ENCODE measurements at places on chromosomes 11 and 22.

DNA sequence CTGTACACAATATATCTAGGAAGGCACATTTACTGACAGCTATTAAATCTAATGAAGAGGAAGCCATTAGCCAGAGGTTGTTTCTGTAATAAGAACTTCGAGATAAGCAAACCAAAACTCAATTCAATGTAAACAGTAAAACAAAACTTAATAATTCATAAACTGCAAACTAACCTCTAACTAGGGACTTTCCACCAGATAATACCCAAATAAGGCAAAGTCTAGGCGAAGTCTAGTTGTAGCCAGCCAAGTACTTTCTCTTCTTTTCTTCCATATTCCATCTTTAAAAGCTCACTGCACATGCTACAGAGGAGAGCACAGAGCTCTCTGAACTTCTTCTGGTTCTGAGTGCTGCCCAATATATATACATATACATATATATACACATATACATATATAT, 229.9 kb upstream of the ANO5 start:
- no peak for DNase-seq

DNA sequence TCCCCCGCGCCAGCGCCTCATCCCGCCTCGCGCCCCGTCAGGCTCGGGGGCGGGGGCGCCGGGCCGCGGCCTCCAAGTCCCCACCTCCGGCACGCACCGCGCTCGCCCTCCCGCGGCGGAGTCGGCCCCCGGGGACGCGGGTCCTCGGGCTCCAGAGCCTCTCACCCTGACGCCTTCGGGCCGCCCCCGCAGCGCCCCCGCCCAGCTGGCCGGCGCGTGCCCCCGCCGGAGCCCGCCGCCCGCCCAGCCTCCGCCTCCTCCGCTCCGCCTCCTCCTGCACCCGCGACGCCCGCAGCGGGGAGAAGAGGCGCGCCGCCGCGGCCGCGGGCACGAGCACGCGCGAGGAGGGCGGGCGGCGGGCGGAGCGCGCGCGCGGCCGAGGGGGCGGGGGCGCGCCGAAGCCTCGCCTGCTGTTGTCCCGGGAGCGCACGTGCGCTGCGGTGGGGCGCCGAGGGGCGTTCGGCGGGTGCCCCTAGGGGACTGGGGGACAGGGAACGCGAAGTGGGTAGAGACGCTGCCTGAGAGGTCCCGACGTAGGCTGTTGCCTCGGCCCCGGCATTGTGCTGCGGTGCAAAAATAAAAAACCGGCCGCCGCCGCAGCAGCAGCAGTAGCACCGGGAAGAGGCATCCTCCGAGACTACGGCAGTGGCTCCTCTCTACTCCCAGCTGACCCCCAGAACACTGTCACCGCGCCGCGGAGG, 87.4 kb upstream of the ARHGAP32 start:
- DNase-seq = peak; percentile 75

- peak; percentile 94 for DNase-seq
Observed at GRCh38 chr11:118705111-118705741, 25.8 kb upstream of the TREH start.

DNA sequence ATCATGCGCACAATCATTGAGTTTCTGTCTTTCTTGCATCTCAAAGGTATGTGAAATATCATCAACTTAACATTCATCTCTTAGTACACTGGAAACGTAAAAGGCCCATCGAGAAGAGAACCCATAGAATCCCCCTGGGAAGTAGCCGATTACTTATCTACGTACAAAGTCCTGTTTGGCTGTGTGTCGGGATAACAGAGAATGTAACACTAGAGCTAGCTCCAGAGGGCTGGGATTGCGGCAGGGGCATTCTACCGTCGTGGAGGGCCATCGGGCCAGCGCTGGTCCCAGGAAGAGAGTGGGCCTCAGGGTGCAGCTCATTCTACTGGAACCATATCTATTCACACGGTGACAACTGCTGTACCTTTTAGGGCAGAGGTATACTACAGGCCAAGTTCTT, 4.5 kb downstream of the GAL start:
- no peak for DNase-seq

- DNase-seq = no peak
Observed at GRCh38 chr11:3627291-3627690, 14.5 kb downstream of the ART5 start.

DNA sequence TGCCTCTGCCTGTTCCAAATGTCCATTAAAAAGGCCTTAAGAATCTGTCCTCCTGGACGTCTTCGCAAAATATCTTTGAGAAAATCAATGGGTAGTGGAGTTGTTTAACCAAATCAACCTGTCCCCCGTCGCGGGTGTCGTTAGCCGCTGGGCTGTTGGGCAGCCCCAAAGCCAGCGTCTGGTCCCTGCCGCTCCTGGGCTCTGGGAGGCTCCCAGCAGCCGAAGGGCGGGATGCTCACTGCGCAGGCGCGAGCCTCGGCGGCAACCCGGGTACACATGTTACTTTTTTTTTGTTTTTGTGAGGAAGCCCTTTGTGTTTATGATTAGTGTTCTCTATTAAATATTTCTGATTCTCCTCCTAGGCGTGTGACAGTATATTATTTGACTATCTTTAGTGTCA, 12.6 kb downstream of the MMP10 start:
- no peak for DNase-seq

DNA sequence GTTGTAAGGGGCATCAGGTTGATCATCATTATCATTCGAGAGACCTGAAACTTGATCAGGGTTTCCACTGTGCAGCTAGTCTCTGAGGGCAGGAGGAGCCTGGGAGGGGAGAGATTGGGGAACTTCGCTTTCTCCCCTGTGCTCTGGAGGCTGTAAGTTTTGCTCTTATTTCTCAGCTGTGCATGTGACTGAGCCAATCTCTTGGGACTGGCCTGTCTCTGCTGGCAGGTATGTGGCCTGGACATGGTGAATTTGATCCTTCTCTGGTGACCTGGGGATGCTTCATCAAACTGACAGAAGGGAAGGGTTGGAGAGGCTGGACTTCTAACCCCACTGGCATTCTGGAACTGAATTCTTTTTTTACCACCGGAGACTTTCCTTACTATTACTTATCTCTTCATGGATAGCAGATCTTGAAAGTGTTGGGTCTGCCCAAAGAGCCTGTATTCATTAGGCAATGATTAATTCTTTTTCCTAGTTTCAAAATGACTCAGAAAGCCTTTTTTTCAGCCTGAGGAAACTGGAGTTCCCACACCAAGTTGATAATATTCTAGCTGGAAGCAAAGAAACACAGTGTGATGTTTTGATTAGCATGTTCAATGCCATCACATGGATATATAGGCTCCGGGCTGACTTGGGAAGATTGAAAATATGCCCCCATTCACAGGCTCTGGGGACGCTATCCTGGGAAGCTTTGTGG, 36.5 kb downstream of the TSPAN18 start:
- no peak for DNase-seq
